ENCODE measurements at places on chromosomes 7 and 10.
A peak's percentile ranks its signal among the peaks of the same experiment; 100 is the strongest.

DNA sequence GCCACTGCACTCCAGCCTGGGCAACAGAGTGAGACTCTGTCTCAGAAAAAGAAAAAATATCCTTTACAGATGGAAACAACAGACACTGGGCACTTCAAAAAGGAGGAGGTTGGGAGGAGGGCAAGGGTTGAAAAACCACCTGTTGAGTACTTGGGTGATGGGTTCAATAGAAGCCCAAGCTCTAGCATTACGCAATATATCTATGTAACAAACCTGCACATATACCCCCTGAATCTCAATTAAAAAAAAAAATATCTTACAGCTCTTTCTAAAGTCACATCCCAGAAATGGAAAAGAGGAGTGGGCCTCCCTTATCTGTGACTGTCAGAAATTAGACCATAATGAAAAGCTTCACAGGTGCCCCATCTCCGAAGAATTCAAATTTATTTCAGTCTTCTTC is 12.1 kb downstream of the VIM start:
- DNase-seq: peak; percentile 27

DNA sequence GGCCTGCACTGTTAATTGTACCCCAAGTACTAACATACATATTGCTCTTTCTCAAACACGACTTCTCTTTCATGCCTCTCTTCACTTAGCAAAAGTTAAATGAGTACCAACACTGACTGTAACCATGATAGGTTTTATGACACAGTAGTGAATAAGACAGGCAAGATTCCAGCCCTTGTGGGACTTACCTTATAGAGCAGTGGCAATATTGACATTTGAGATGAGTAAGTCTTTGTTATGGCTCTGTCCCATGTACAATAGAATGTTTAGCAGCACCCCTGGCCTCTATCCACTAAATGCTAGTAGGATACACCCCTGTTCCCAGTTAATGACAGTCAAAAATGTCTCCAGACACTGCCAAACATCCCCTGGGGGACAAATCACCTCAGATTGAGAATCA is 11.9 kb upstream of the COL1A2 start:
- peak; percentile 88 for DNase-seq

DNA sequence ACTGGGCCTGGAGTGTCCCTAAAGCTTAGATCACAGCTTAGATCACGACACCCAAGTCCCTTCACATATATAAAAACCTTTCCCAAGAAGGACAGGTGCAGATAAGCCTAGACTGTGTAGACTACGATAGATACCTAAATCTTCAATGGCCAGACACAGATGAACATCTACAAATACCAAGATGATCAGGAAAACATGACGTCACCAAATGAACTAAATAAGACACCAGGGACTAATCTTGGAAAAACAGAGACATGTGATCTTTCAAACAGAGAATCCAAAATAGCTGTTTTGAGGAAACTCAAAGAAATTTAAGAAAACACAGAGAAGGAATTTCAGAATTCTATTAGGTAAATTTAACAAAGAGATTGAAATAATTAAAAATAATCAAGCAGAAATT is 1082.6 kb upstream of the PHF14 start:
- no peak for DNase-seq

DNA sequence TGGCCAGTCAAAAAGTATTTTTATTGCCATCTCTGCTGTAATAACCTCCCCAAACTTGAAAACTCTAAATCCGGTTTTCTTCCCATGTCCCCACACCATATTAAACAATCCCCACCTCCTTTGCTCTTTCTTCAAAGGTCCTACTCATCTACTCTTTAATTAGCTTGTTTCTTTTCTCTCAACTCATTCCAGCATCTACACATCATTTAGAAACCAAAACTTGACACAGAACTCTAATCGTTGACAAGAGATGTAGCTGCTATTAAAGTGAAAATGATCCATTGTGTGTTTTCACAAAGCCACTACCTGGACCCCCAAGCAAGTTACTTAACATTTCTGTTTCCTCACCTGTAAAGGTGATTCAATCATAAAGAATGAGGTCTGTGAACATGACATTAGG is 436.3 kb upstream of the NPVF start:
- DNase-seq: no peak

DNA sequence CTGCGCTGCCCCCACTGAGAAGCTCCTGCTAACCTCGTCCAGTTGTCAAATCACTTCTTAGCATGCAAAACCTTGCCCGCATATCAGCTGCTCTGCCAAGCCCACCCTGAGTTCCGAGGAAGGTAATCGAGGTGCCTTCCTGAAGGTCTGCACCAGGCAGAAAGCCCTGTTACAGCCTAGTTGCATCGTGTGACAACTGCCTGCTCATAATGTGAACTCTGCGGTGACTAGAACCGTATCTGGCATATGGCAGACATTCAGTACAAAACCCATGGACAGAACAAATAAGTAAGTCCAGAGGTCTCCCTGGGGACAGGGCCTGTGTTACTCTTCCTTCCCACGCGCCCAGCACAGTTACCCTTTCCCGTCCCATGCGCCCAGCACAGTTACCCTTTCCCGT is 394.3 kb downstream of the DNAJB6 start:
- no peak for DNase-seq

DNA sequence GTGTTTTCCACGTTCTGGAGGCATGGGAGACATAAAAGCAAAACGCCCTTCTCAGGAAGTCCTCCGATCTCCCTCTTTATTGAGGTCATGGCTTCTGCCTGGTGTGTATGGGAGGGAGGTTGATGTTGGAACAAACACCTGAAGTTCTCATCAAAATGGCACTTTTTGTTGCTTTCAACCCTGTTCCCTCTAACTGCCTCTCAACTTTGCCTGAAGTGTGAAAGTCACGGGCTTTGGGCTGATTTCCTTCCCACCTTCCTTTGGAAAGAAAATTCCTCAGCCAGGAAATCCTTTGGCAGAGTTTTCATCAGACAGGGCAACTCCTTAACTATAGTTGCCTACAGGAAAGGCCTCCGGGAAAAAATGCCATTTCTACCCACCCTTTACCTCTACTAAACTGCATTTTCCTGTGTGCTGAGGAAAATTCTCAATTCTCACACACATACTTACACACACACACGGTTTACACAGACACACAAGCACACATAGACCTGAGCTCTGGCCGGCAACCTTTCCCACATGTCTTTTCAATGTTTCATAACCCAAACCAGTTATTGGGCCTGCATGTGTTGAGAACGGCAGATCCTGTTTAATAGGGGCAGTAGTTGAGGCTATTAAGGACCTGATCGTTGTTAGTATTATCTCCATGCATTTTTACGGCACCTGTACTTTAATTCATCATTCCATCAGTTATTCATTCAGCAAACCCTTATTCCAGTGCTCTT is 36.4 kb downstream of the CYP17A1 start:
- no peak for DNase-seq
